Bronchial epithelial cell (primary cell): ENCODE measurements at places on chromosomes 5 and 9. TPM values are rescaled to one million over a fixed set of nuclear protein-coding genes. Genes with fewer than 3 reads are reported as not detected.

DNA sequence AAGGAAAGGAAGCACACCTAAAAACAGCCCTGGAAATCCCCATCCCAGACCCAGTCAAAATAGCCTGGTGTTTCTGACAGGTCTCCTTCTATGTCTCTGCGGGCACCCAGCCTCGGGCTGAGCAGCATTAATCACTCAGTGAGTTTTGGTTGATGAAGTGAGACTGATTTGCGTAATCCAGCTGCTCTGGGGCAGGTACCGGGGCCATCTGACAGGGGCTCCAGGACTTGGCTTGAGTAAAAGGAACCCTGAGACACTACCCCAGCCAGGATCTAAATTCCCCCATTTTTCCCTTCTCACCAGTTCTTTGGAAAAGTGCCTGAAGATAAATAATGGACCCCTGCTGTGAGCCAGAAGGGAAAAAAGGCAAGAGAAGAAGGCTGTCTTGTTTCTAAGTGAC is 596 bp downstream of the SLC28A3 start:
- DNase-seq = peak; percentile 79

DNA sequence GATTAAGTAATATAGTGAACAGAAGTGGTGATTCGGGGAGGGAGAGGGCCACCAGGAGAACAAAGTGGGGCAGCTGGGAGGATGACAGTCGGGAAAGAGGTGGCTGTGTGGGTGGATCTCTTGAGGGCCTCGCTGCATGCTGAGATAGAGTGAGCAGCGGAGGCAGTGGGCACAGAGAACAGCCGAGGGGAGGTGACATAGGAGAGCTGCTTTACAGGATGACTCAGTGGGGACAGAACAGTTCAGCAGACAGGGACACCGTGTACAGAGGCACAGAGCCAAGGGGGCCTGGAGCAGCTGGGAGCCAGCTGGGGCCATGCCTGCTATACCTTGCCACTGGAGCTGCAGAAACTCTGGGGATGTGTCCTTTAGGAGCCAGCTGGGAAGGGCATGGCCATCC is 273.9 kb downstream of the GADD45G start:
- no peak for DNase-seq

DNA sequence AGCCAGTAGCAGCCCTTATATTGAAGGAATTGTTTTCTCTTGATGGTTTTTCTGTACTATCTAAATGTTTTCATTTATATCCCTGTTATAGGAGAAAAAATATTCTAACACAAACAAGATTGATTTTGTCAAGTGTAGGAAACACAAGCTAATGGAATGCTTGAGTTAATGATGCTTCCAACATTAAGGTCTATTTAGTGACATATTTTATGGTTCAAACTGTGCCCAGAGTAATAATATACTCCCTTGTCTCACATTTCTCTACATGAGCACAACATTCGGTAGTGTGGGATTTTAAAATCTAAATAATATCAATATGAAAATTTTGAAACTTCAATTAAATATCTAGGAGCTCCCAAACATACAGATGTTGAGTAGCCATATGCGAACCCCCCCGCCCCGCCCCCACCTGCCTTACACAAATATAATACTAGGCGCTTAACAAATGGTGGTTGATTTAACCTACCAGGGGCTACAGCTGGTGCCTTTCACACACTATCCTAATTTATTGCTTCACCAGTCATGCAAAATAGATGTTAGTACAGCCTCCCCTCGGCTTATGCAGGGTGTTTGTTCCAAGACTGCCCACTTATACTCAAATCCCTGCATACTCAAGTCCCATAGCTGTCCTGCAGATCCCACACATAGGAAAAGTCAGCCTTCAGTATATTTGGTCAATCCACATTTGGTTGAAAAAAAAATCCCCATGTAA is 124.1 kb upstream of the ACO1 start:
- DNase-seq = no peak

GRCh38 chr5:83687124-83687619 is 33.5 kb downstream of the HAPLN1 start:
- DNase-seq = no peak

GRCh38 chr9:133003071-133003461 is 24.6 kb downstream of the GFI1B start:
- no peak for DNase-seq

CLTA gene
- 294 and 335 TPM in 2 replicates for total RNA-seq

GRCh38 chr5:65647941-65648340 is 23.1 kb downstream of the SHLD3 start:
- no peak for DNase-seq

PCDHGA11 gene
- 1.6 and 3.2 TPM in 2 replicates for total RNA-seq

ASPN gene
- total RNA-seq = not detected in 2 replicates

DNA sequence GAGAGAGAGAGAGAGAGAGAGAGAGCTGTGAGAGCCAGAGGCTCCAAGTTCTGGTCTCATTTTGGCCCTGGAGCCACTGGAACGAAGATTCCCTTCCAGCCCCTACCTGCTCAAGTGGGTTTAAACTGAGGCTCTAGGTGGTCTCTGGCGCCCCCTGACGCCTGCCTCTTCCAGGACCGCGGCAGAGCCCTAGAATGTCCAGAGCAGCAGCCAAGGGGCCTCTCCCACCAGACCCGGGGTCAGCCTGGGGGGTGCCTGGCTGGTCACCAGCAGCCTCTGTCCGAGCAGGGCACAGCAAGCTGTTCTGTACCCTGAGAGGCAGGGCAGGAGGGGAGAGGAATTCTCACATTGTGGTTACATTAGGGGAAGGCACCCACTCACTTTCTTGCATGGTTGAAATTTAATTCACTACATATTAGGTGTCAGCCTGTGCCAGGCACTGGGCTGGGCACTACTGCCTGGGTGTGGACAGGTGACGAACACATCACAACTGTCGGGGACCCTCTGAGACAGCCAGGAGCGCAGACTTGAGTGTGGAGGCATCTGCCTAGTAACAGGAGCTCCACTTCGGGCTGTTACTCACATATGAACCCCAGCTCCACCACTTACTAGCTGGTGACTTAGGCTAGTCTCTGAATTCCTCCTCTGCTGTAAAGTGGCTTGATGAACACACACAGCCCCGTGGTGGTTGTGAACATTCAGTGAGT is 44.5 kb downstream of the AMBP start:
- DNase-seq = no peak

GRCh38 chr5:143031781-143032580 is 261.8 kb downstream of the ARHGAP26 start:
- DNase-seq = no peak

DNA sequence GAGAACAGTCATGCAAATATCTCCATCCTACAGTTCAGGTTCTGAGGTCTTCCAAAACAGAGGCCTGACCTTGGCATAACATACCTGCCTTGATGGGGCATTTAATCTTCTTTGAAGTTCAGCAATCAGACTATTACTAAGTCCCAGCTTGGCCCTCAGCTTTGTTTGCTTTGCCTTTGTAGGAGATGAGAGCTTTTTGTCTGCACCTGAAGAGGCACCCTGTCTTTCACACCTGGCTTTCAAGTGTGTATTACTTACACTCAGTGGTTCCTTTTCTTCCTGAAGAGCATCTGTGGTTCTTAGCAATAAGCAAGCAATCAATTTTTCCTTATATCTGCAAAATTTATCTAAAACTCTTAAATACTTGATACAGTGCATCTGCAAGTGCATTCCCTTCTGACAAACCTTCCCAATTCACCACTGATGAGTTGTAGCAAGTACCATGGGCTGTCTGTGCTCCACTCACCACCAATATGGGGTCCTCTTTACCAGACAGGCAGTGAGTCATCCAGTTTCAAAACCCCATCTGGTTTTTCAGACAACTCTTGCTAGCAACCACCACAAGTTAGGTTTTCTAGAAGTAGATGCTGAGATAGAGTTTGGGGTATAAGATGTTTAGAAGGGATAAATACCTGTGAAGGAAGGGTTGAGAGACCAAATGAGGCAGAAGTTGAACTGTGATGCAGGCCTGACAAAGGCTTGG is 100.2 kb downstream of the HINT1 start:
- DNase-seq = no peak

- peak; percentile 61 for DNase-seq
Measured at GRCh38 chr9:78439190-78439865, 142.4 kb downstream of the PSAT1 start.

STPG3 gene
- not detected in 2 replicates for total RNA-seq

- no peak for DNase-seq
Measured at GRCh38 chr5:79224286-79224984, 11.5 kb upstream of the JMY start.

DNA sequence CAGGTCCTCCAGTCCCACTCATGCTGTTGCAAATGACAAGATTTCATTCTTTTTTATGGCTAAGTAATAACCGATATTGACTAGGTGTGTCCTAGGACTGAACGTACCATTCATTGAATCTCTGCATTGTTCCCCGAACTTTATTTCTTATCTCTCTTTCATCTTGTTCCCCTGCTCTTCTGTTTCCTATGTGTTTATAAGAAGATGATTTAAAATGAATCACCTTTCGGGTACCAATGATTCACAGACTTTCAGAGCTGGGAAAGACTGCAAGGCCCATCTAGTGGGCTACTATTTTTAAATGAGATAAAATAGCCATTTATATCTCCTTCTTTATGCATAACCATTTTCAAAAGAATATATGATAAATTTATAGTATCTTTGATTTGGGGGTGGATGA is 133.0 kb downstream of the CDH18 start:
- DNase-seq = no peak

- no peak for DNase-seq
Measured at GRCh38 chr9:61674465-61674864, 484.6 kb downstream of the SPATA31A7 start.

DNA sequence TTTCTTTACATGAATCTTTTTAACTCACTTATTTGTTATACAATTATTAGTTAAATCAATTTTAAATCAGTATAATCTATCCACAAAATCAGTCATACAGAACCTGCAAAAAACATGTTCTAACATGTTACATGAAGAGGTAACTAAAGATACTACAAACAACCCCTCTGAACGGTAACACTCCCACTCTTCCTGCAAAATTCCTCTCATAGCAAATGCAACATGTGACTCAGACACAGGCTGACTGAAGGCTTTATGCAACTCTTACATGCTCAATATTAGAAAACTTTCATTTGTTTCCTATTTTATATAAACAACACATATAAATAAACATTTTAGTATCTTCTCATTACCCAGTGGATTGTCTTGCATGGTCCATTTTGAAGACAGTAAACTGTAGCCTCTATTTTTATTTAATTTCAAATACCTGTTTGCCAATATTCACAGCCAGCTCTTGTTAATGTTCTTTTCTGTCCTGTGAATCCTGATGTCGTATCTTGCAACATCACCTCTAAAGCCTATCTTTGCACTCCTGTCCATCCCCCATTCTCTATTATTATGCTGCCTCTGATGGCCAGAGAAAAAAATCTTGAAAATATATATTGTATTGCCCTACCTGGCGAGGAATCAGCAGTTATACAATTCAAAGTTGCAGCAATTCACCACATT is 100.5 kb upstream of the CCDC152 start:
- DNase-seq = peak; percentile 96

- DNase-seq = no peak
Measured at GRCh38 chr9:126157826-126158587, 168.6 kb upstream of the MVB12B start.

C7 gene
- under 0.01 TPM in 1 of 2 replicates, not detected in the other for total RNA-seq

AOPEP gene
- 75.4 and 91.1 TPM in 2 replicates for total RNA-seq
